Aorta (tissue), 5 donors: ENCODE measurements at places on chromosomes 2 and 18. TPM values are rescaled to one million over a fixed set of nuclear protein-coding genes. Genes with fewer than 3 reads are reported as not detected.

GRCh38 chr2:166410828-166411472 is 35.2 kb upstream of the SCN9A start:
- H3K4me1 ChIP-seq: no peaks in the 10 kb centered on the region
- H3K27ac ChIP-seq: no peak overlapping the region
- no peaks in the 10 kb centered on the region for H3K27me3 ChIP-seq
- no peaks in the 10 kb centered on the region for H3K36me3 ChIP-seq
- DNase-seq: no peak
- H3K4me3 ChIP-seq: no peak overlapping the region

DNA sequence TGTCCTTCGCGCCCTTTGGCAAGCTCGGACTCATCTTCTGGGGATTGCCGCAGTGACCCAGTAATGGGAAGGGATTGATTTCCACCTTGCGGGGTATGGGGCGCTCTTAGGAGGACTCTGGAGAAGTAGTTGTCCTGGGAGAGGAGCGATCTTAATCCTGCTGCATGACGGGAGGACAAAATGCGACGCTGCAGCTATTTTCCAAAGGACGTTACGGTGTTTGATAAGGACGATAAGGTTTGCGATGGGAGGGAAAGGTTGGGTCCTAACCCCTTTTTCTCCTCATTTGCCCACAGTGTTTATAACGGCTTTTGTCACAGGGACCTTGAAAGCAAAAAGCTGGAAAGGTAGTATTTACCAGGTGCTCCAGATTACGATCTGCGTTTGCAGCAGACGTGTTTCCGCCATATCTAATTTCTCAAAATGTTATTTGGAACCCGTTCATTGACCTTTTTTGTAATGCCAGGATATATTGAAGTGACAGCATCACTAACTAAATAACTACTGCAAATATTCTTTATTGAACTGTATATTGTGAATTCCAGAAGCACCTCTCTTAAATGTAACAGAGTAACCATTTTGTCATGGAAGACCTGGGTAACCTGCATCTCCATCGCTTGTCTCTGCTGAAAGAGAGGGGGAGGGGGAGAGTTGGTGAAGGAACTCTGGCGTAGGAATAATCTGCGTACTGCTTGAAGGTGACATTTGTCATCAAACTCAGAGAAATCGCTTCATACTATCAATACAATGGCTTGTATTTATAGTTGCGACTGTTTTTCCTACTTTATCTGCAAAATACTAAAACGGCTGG is 590 bp downstream of the MDH1 start:
- no peak for DNase-seq
- H3K27me3 ChIP-seq: no peaks in the 10 kb centered on the region
- H3K27ac ChIP-seq: no peak overlapping the region
- H3K4me1 ChIP-seq: peaks cover 2% of the 10 kb centered on the region
- H3K36me3 ChIP-seq: no peaks in the 10 kb centered on the region

Gene PRSS56
- not detected for total RNA-seq

Gene HOXD9
- 1.8 TPM for total RNA-seq

GRCh38 chr2:121527009-121527682 is 3.5 kb upstream of the RNU4ATAC start:
- peaks cover 7% of the 10 kb centered on the region for H3K36me3 ChIP-seq
- H3K4me3 ChIP-seq: no peak overlapping the region
- no peaks in the 10 kb centered on the region for H3K4me1 ChIP-seq
- no peaks in the 10 kb centered on the region for H3K27me3 ChIP-seq

GRCh38 chr18:1976484-1976883 is 594.8 kb downstream of the METTL4 start:
- no peaks in the 10 kb centered on the region for H3K36me3 ChIP-seq
- H3K4me3 ChIP-seq: no peak overlapping the region
- H3K4me1 ChIP-seq: no peaks in the 10 kb centered on the region

GRCh38 chr2:145464866-145465265 is 944.9 kb upstream of the ZEB2 start:
- H3K27ac ChIP-seq: no peak overlapping the region
- no peaks in the 10 kb centered on the region for H3K36me3 ChIP-seq

DNA sequence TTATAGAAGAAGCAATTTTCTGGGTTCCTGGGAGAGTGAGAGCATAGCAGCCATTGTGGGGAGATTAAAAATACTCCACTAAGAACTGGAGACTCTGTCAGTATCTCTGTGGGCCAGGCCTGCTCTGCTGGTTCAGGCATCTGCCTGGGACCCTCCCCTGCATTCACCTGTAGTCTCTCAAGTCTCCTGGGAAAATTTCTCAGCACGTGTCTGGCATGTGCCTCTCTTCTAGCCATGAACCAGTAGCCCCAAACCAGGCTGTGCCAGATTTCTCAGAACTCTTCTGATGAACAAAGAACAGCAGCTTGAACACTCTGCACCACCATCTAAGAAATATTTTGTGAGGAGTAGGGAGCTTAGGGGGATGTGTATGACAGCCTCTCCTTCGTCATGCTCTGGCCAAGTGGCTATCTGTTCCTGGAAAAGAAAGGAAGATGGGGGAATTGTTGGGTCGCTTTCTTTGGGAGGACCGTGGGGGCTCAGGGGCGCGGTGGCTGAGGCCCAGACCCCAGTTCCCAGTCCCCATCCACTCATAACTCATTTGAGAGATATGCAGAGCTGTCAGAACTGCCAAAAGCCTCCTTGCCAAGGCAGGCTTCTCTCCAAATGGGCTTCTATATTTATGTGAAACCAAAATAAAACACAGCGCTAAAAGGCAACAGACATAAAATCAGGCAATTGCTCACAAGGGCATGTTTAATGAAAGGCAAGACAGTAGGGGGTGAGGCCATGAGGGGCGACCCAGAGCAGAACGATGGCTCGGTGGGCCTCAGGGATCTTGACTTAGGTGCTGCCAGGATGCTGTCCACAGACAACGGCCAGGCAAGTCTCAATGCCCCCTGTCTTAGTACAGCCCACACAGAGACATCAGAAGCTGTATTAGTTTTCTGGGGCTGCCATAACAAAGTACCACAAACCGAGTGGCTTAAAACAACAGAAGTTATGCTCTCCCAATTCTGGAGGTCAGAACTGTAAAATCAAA is 114.7 kb upstream of the TNP1 start:
- peaks cover 12% of the 10 kb centered on the region for H3K4me1 ChIP-seq
- H3K4me3 ChIP-seq: no peak overlapping the region
- no peaks in the 10 kb centered on the region for H3K36me3 ChIP-seq

DNA sequence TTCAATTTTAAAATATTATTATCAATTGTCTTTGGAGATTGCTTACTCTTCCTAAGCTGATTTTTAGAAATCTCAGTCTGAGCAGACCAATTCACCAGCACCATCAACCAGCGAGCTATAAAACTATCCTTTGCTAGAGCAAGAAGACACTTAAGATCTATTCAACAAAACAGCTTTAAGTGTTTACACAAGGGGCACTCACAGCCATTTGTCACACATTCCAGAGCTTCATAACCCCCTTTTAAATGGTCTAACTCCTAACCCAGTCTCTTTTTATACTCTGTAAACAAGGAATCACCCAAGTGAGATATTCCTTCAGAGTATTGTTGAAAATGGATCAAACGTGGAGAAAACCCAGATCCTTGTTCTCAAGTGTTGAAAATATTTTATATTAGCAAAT is 1294.1 kb upstream of the CHAC2 start:
- no peak for DNase-seq
- no peak overlapping the region for H3K4me3 ChIP-seq
- H3K27ac ChIP-seq: no peak overlapping the region

DNA sequence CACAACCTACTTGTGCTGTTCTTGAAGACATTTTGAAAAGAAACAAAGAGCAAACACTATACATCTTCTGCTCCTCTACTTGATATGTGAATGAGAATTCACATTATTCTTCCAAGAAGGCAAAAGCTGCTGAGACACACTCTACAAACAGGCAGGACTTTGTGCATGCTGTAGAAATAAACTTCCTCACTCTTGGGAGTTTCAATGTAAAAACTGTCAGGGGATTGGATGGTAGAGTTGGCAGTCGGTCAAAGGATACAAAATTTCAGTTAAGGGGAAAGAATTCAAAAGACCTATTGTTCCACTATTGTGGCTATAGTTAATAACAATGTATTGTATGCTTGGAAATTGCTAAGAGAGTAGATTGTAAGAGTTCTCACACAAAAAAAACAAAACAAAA is 196.3 kb downstream of the MC4R start:
- DNase-seq: no peak
- no peaks in the 10 kb centered on the region for H3K27me3 ChIP-seq
- H3K27ac ChIP-seq: no peak overlapping the region
- no peaks in the 10 kb centered on the region for H3K4me1 ChIP-seq
- H3K4me3 ChIP-seq: no peak overlapping the region
- H3K36me3 ChIP-seq: no peaks in the 10 kb centered on the region

Gene CARF
- 14.4 TPM for total RNA-seq
